NCI-H187 (cell line): ENCODE measurements at places on chromosomes 5 and 9.

DNA sequence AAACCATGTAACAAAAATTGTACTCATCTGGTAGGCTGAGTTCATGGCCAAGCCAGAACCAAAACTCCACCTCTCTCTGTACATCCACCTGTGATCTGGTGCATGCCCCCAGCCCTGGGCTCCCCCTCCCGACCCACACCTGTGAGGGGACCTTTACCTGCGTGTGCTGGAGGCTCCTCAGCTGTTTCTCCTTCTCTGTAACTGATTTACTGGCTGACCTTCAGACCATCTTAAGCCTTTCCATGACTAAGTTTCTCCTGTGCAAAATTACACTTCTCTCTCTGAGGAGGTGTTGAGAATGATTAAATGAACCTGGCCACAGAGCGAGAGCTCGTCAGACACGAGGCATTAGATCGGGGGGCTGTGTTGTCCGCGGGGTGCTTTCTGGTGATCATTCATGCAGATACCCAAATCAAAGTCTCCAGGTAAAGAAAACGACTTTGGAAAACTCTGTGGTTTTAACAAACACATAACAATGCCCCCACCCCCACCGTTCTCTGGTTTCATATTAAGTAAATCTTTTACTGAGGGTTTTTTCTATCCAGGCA is 136.4 kb downstream of the SEMA5A start:
- no peak for DNase-seq

GRCh38 chr9:92724528-92725265 is 39.9 kb downstream of the BICD2 start:
- DNase-seq: no peak

DNA sequence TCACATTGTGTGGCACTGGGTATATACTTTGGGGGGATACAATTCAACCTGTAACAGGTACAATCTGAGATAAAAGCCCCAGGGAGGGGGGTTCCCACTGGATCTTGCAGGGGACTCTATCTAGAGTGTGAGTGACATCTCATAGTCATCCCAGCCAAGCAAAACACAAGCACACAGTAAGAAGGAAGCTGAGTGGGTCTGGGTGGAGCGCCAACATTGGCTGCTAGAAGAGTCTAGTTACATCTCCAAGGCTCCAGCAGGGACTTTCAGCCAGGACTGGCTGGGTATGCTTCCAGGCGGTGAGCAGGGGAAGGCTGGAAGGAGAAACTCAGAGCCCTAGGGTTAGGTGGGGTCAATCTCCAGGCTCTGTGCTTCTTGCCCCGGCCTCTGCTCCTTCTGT is 53.0 kb downstream of the IL31RA start:
- no peak for DNase-seq

DNA sequence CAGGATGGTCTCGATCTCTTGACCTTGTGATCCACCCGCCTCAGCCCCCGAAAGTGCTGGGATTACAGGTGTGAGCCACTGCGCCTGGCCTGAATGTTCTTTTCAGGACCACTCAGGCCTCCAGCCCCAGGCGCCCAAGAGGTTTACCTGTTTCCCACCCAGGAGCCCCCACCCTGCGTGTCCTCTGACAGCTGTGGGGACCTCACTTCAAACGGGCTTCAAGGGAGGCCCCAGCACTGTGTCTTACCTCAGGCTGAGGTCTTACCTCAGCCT is 19.1 kb upstream of the SLC6A19 start:
- DNase-seq: no peak

GRCh38 chr5:13217636-13218035 is 726.9 kb downstream of the DNAH5 start:
- no peak for DNase-seq

- DNase-seq: no peak
Observed at GRCh38 chr9:8604201-8604600, 804.6 kb upstream of the DMAC1 start.

DNA sequence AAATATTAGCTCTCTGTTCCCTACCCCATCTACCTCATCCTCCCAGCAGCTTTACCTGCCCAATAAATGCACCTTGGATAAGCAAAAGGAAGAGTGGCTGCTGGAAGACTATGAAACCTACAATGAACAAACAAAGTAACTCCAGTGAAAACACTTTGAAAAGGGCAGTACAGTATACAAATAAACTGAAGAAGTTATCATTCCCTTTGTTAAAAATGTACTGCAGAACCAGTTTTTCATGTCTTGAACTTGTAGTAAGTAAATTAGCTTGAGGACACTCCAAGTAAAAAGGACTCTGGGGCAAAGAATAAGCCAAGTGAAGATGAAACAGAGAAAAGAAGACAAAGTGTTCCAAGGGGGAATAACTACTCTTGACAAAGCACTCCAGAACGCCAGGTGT is 457.1 kb downstream of the DTWD2 start:
- DNase-seq: no peak

- no peak for DNase-seq
Observed at GRCh38 chr9:98533132-98533531, 175.6 kb downstream of the GABBR2 start.
